ELR (cell line): ENCODE measurements at places on chromosomes 2 and 18.

DNA sequence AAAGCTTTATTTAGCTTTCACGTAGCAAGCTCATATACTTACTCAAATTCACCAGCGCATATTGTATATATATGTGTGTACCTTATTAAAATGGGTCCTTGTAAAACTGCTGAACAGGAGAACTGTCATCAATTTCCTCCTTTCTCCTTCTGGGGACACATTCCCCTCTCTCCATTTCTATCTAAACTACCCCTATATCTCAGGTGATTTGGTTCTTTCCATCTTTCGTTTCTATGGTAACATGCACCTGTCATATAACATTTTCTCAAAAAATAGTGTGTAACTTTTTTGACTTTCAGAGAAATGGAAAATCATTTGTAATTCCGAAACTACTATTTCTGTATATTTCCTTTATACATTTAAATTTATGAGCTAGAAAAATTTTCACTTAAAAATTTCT is 83.5 kb upstream of the CD226 start:
- DNase-seq, result no peak

- DNase-seq, result no peak
Observed at GRCh38 chr18:32764611-32765244, 8.1 kb downstream of the KLHL14 start.

GRCh38 chr18:67618061-67618460 is 101.5 kb upstream of the DSEL start:
- no peak for DNase-seq

DNA sequence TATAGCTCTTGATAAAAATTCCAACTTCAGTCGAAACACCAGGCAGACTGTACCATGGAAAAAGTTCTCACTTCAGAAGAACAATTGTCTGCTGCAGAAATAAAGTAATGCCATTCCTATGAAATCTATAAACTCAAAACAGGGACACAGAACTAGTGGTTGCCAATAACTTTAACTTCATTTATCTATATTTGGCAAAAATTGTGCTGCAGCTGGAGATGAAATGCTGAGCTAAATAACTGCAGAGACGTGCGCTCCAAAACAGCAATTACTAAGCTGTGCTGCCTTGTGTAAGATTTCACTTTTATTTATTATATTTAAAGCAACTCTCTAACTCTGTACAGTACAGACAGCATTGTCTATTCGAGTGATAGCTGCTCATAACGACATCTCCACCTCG is 540.1 kb upstream of the ID2 start:
- no peak for DNase-seq

DNA sequence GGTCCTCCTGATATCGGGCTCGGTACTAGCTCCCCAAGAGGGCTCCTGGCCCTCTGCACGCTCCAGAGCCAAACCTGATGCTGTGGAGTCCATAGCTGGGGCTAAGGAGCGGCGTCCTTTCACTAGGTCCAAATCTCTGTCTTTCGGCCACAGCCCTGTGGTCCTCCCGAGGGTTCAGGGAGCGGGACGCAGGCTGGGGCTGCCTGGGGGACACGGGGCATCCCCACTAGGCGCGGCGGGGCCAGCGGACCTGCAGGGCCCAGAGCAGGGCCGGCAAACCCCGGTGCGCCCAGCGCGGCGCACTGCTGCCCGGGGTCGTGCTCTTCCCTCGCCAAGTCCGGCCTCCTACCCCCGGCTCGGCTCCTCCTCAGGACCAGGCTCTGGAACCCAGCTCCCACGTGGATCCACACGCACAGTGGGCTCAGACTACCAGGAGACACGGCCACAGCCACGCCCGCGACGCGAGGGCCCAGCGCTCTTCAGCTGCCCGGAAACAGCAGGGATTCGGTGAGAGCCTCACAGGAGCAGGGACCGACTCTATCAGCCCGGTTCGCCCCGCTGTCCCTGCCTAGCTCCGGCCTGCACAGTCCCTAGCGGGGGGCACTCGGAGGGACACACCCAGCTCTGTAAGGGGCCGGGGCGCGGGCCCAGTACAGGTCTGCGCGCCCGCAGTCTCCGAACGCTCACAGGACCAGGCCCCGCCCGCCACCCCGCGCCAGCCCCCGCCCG is 593 bp downstream of the ZNF514 start:
- DNase-seq, result peak; percentile 60

- DNase-seq, result peak; percentile 94
Observed at GRCh38 chr18:21439431-21439846, 161.1 kb downstream of the ESCO1 start.

- no peak for DNase-seq
Observed at GRCh38 chr2:238431-238830, 25.4 kb downstream of the SH3YL1 start.

GRCh38 chr2:159262226-159262625 is 24.3 kb downstream of the WDSUB1 start:
- DNase-seq, result no peak

GRCh38 chr2:200604571-200605255 is 18.9 kb downstream of the AOX1 start:
- DNase-seq, result peak; percentile 45

GRCh38 chr2:230722207-230722885 is 9.7 kb downstream of the CAB39 start:
- DNase-seq, result no peak

DNA sequence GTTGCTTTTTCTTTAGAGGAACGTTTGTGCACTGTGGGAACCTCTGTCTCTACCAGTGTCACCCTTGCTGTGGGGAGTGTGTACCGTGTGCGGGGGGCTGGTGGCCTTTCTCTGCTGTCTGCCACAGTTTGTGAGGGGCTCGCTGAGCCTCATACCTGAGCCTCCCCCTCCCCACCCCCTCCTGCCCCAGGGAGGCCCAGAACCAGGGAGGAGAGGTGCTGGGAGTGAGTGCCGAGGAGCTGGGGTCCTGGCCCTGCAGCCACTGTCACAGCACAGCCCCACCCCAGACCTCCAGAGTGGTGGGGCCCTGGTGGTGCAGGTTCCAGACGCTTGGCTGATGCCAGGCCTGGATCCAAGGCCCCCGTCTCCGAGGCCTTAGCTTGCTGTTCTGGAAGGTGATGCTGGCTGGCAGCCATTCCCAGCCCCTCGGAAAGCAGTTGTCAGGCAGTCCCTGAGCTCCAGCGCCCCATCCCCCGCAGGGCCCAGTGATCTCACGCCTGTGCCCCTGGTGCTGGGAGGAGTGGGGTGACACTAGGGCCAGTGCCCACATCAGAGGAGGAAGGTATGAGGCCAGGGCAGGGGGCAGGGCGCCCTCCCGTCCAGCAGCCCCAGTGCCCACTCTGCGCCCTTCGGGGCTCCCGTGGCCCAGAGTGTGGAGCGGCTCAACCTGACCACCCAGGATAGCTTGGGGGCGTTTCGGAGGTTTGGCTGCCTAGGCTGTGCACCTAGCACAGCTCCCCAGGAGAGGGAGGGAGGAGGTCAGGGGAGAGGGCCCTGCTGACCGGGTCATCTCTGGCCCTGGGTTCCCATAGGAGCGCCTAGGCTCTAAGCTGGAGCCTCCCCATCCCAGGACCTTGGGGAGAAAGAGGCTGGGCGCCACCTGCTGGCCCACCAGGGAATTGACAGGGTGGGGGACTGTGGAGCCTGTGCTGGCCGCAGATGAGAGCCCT is 53.0 kb upstream of the ALPP start:
- DNase-seq, result peak; percentile 53

DNA sequence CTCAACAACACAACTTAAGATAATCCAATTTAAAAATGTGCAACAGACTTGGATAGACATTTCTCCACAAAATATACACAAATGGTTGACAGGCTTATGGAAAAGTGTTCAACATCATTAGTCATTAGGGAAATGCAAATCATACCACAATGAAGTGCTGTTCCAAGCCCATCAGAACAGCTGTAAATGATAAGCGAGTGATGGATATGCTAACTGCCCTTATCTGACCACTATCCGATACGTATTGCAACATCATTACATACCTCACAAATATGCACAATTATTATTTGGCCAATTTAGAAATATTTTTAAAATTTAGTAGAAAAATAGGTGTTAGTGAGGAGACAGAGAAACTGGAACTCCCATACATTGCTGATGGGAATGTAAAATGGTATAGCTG is 62.2 kb downstream of the PPP4R1 start:
- no peak for DNase-seq

GRCh38 chr18:69631281-69631680 is 230.6 kb downstream of the DOK6 start:
- no peak for DNase-seq

- peak; percentile 44 for DNase-seq
Observed at GRCh38 chr2:240567137-240567871, 980 bp upstream of the RNPEPL1 start.

DNA sequence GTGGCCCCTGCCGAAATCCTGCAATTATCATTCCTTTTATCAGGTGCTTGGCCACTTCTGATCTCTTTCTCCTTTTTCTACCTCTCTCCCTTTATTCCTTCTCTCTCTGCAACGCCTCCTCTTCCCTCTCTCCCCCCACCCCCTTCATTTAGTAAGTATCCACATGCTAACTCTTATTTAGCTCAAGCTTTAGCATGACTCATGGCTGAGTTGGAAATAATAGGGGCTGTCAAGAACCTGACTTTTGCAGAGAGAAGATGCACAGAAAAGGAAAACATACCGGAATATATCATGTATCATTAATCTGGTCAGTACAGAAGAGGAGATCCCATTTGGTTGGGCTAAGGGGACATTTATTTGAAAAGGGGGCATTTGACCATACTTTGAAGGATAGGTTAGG is 33.1 kb downstream of the FAM171B start:
- DNase-seq, result peak; percentile 59

- peak; percentile 97 for DNase-seq
Observed at GRCh38 chr2:15169326-15170069, 391.6 kb downstream of the NBAS start.

- DNase-seq, result no peak
Observed at GRCh38 chr2:42840760-42841159, 48.4 kb upstream of the HAAO start.

GRCh38 chr18:48064978-48065600 is 134.6 kb upstream of the SMAD2 start:
- DNase-seq, result no peak
